ENCODE measurements at places on chromosomes 5 and 9. TPM values are rescaled to one million over a fixed set of nuclear protein-coding genes. Genes with fewer than 3 reads are reported as not detected.

The TAF11L5 gene
- total RNA-seq: not detected

The SHOC1 gene
- 0.10 TPM for total RNA-seq

The FCN2 gene
- total RNA-seq: not detected

The PCDHA12 gene
- 10.0 TPM for total RNA-seq

The MROH2B gene
- not detected for total RNA-seq

The CCNG1 gene
- 117 TPM for total RNA-seq

The TTC33 gene
- 12.6 TPM for total RNA-seq

The PCDHGA2 gene
- total RNA-seq: 0.05 TPM

The MED22 gene
- 26.2 TPM for total RNA-seq

The CERT1 gene
- total RNA-seq: 26.7 TPM

The EMB gene
- 65.9 TPM for total RNA-seq

The FSTL4 gene
- 0.18 TPM for total RNA-seq

The MSMP gene
- total RNA-seq: 1.4 TPM

The MYOZ3 gene
- total RNA-seq: 1.7 TPM

The SPOCK1 gene
- total RNA-seq: 15.6 TPM

The PAPPA gene
- total RNA-seq: 1.2 TPM

The CNTNAP3B gene
- total RNA-seq: 8.1 TPM

The KCNV2 gene
- total RNA-seq: not detected

The TMEM171 gene
- total RNA-seq: 2.1 TPM

The PCA3 gene
- total RNA-seq: not detected

The OR1L6 gene
- not detected for total RNA-seq

The FOXD4L4 gene
- total RNA-seq: 0.10 TPM

The MELK gene
- 112 TPM for total RNA-seq

The SLC36A3 gene
- not detected for total RNA-seq

The FOXI1 gene
- total RNA-seq: 0.44 TPM

The SPATA31C1 gene
- total RNA-seq: not detected

The TAF1L gene
- not detected for total RNA-seq

The IFNA4 gene
- not detected for total RNA-seq

The GEMIN5 gene
- 29.5 TPM for total RNA-seq

The TPPP gene
- total RNA-seq: 0.98 TPM

The ARL14EPL gene
- total RNA-seq: not detected

The TRPM6 gene
- total RNA-seq: 0.05 TPM

The C5orf46 gene
- total RNA-seq: not detected

The CMYA5 gene
- total RNA-seq: 0.31 TPM

The MARCHF6 gene
- 172 TPM for total RNA-seq

The PJA2 gene
- total RNA-seq: 33.6 TPM

The PCDHGA8 gene
- total RNA-seq: 0.18 TPM

The PCDHB5 gene
- 0.08 TPM for total RNA-seq

The RPL12 gene
- 951 TPM for total RNA-seq

The NUTM2G gene
- total RNA-seq: not detected

The THBS4 gene
- 0.31 TPM for total RNA-seq

The IZUMO3 gene
- not detected for total RNA-seq

The CDC23 gene
- total RNA-seq: 44.7 TPM

The FAM153A gene
- total RNA-seq: not detected

The CCDC152 gene
- not detected for total RNA-seq

The CARD6 gene
- total RNA-seq: 0.49 TPM

The PTGES gene
- total RNA-seq: 1.1 TPM

The RORB gene
- total RNA-seq: 0.08 TPM

The HMGCS1 gene
- 66.1 TPM for total RNA-seq

The GGTA1 gene
- total RNA-seq: not detected

The DNAJB5 gene
- total RNA-seq: 9.7 TPM

The APBA1 gene
- 0.05 TPM for total RNA-seq

The CDHR2 gene
- 0.72 TPM for total RNA-seq

The SCGB3A1 gene
- not detected for total RNA-seq

The GMCL2 gene
- not detected for total RNA-seq

The RNF183 gene
- not detected for total RNA-seq

The STK32A gene
- total RNA-seq: not detected
